ENCODE measurements at places on chromosomes 1 and 21.

GRCh38 chr1:113808450-113809195 lies 3.7 kb downstream of the RSBN1 start:
- peaks cover 24% of the 10 kb centered on the region for H3K36me3 ChIP-seq
- H3K27ac ChIP-seq, result no peak overlapping the region
- no peak for DNase-seq
- no peaks in the 10 kb centered on the region for H3K27me3 ChIP-seq
- peaks cover 31% of the 10 kb centered on the region for H3K4me1 ChIP-seq
- peak overlapping the region; percentile 94 for H3K4me3 ChIP-seq

GRCh38 chr1:22673486-22674409 lies 20.7 kb downstream of the C1QB start:
- no peaks in the 10 kb centered on the region for H3K4me1 ChIP-seq
- peak; percentile 63 for DNase-seq
- no peaks in the 10 kb centered on the region for H3K36me3 ChIP-seq
- H3K27me3 ChIP-seq, result peaks cover 27% of the 10 kb centered on the region

DNA sequence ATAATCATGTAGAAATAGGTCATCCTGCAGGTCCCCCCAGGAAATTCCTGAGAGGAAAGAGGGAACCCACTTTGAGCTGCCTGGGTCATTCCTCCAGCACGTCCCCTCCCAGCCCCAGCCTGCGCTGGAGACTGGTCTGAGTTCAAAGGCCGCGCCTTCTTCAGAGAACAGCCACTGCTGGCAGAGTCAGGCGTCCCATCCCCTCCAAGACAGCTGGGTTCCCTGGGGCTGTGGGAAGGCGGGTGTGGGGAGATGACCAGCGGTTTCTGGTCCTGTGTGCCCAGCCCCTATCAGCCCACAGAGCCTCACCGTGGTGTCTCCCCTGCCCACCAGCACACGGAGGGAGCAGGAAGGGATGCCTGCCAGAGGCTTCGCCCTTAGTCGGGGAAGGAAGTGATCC lies 18.0 kb upstream of the TRAPPC10 start:
- no peak overlapping the region for H3K4me3 ChIP-seq
- no peak for DNase-seq
- no peaks in the 10 kb centered on the region for H3K4me1 ChIP-seq
- no peaks in the 10 kb centered on the region for H3K27me3 ChIP-seq
- peaks cover 4% of the 10 kb centered on the region for H3K36me3 ChIP-seq

- H3K27me3 ChIP-seq, result no peaks in the 10 kb centered on the region
- H3K27ac ChIP-seq, result no peak overlapping the region
- H3K4me1 ChIP-seq, result no peaks in the 10 kb centered on the region
- H3K4me3 ChIP-seq, result no peak overlapping the region
- no peak for DNase-seq
- H3K36me3 ChIP-seq, result peaks cover 97% of the 10 kb centered on the region
Observed at GRCh38 chr21:39209334-39209688, 26.1 kb upstream of the PSMG1 start.

DNA sequence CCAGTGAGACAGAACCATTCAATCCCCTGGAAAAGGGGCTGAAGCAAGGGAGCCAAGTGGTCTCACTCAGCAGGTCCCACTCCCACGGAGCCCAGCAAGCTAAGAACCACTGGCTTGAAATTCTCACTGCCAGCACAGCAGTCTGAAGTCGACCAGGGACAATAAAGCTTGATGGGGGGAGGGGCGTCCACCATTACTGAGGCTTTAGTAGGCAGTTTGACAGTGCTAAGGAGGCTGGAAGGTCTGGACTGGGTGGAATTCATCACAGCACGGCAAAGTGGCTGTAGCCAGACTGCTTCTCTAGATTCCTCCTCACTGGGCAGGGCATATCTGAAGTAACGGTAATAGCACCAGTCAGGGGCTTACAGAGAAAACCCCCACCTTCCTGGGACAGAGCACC lies 105.4 kb upstream of the GORAB start:
- H3K27ac ChIP-seq, result no peak overlapping the region
- H3K36me3 ChIP-seq, result no peaks in the 10 kb centered on the region
- H3K27me3 ChIP-seq, result no peaks in the 10 kb centered on the region
- no peaks in the 10 kb centered on the region for H3K4me1 ChIP-seq
- no peak overlapping the region for H3K4me3 ChIP-seq

DNA sequence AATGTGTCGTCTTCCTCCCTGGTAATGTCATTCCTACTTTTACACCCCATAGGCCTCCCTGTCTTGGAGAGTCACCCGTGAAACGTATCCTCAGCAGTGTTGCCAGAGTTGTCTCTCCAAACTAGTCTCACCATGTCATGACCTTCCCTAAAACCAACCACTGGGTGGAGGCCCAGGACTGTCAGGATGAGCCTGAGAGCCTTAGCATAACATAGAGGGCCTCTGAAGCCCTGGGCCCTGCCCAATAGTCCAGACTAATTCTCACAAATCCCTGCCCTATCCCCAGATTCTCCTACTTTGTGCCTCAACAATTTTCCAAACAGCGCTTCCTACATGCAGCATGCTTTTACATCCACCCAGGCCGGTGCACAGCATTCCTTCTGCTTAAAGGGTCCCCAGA lies 29.3 kb upstream of the HSD3B1 start:
- no peak for DNase-seq
- no peak overlapping the region for H3K4me3 ChIP-seq
- H3K4me1 ChIP-seq, result peaks cover 6% of the 10 kb centered on the region
- H3K27me3 ChIP-seq, result no peaks in the 10 kb centered on the region
- H3K27ac ChIP-seq, result no peak overlapping the region

GRCh38 chr1:94382201-94382600 lies 36.0 kb upstream of the ABCD3 start:
- no peaks in the 10 kb centered on the region for H3K4me1 ChIP-seq
- H3K4me3 ChIP-seq, result no peak overlapping the region
- no peak for DNase-seq
- H3K27me3 ChIP-seq, result peaks cover 5% of the 10 kb centered on the region
- H3K36me3 ChIP-seq, result no peaks in the 10 kb centered on the region
- no peak overlapping the region for H3K27ac ChIP-seq

- H3K27ac ChIP-seq, result peak overlapping the region; percentile 99
- DNase-seq, result peak; percentile 89
- peaks cover 51% of the 10 kb centered on the region for H3K36me3 ChIP-seq
- H3K4me3 ChIP-seq, result peak overlapping the region; percentile 74
- no peaks in the 10 kb centered on the region for H3K27me3 ChIP-seq
Observed at GRCh38 chr1:150563340-150564038, 14.3 kb downstream of the ADAMTSL4 start.

DNA sequence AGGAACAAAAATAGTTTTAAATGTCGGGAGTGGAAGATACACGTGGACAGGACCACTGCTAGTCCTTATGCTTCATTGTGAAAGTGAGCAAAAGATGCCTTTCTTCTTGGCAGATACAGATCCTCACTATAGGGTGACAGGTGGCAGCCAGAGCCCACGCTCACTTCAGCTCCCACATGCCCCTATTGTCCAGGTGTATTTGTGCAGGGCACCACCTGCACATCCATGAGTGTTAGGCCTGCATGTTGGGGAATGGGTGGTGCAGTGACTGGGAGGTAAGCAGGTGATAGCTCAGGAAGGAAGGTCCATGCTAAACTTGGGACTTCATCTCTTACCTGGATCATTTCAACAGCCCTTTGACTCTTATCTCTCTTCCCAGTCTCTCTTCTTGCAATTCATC lies 27.4 kb downstream of the SLC5A9 start:
- H3K4me3 ChIP-seq, result no peak overlapping the region
- no peak for DNase-seq
- no peaks in the 10 kb centered on the region for H3K36me3 ChIP-seq
- H3K27me3 ChIP-seq, result no peaks in the 10 kb centered on the region
- no peaks in the 10 kb centered on the region for H3K4me1 ChIP-seq

DNA sequence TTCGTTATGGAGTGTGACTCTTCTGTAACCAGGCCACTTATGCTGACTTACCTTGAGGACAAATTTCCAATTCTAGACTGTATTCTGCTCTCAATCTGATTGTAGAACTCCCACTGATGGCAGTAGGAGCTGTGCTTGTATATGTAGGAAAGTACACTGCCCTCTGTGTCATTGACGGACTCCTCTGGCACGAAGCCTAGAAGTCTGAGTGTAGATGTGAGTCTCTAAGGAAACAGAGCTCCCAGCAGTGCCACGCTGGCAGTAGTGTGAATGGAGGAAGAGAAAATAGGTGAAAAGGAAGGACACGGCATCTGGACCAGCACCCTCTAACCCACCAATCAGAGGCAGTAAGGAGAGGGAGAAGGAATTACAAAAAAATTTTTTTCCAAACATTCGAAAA lies 130.4 kb upstream of the ADGRL2 start:
- no peaks in the 10 kb centered on the region for H3K27me3 ChIP-seq
- peaks cover 8% of the 10 kb centered on the region for H3K4me1 ChIP-seq
- peak; percentile 92 for DNase-seq
- no peaks in the 10 kb centered on the region for H3K36me3 ChIP-seq
- peak overlapping the region; percentile 82 for H3K27ac ChIP-seq
- no peak overlapping the region for H3K4me3 ChIP-seq

GRCh38 chr21:42303443-42303842 lies 11.8 kb downstream of the TFF3 start:
- H3K4me3 ChIP-seq, result no peak overlapping the region
- H3K36me3 ChIP-seq, result no peaks in the 10 kb centered on the region
- no peaks in the 10 kb centered on the region for H3K4me1 ChIP-seq
- no peak overlapping the region for H3K27ac ChIP-seq
- DNase-seq, result no peak

- no peak overlapping the region for H3K27ac ChIP-seq
- H3K4me3 ChIP-seq, result no peak overlapping the region
Observed at GRCh38 chr1:193260896-193261295, 74.5 kb upstream of the B3GALT2 start.

DNA sequence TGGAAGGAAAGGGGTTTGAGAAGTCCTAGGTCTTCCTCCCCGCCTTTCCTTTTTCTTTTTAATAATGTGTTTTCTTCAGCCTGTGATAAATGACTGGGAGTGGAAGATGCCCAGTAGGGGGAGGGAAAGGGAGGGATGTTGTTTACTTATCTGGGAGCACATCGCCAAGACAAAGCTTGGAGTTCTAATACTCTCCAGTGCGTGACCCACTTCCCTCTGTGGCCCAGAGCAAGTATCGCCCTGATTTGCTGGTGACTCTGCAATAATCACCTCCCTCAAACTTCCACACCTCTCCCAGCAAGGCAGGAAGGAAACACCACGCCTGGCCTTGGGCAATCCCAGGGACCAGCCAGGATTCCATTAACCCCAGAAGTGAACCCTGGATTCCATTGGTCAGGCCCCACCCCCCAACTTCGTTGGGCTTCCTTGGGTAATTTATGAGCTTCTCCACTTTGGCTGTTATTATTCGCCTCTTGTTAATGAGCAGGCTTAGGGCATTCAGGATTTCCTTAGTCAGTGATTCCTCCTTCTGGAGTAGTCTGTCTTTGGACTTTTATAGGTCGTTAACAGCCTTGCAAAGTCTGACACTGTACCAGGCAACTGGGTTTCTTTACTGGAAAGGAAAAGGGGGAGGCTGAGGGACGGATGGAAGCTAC lies 24.3 kb upstream of the GRHL3 start:
- peak overlapping the region; percentile 98 for H3K27ac ChIP-seq
- no peaks in the 10 kb centered on the region for H3K27me3 ChIP-seq
- peaks cover 54% of the 10 kb centered on the region for H3K4me1 ChIP-seq
- H3K36me3 ChIP-seq, result peaks cover 8% of the 10 kb centered on the region

DNA sequence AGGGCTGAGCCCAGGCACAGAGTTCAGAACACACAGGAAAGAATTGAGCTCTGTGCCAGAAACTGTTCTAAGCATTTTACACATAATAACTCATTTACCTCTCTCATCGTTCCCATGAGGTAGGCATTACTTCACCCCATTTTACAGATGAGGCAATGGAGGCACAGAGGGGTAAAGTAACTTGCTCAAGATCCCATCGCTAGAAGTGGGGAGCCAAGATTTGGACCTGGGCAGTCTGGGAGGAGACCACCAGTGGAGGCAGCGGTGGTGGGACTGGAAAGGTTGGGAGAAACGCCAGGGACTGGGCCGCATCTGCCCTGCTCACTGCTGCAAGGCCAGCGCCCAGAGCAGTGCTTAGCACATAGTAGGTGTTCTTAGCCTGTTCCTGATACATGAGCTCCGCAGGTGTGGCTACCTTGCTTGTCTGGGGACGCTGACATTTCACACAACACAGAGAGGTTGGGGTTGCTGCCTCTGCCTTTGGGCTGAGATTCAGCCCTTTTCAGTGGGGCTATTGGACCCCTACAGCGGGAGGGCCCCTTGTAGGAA lies 27.8 kb upstream of the EPS8L3 start:
- H3K27ac ChIP-seq, result no peak overlapping the region
- H3K36me3 ChIP-seq, result no peaks in the 10 kb centered on the region
- H3K4me3 ChIP-seq, result no peak overlapping the region
- DNase-seq, result no peak
- H3K4me1 ChIP-seq, result peaks cover 21% of the 10 kb centered on the region

- H3K27me3 ChIP-seq, result no peaks in the 10 kb centered on the region
- no peak overlapping the region for H3K27ac ChIP-seq
- H3K4me1 ChIP-seq, result no peaks in the 10 kb centered on the region
- no peak for DNase-seq
- H3K36me3 ChIP-seq, result no peaks in the 10 kb centered on the region
Observed at GRCh38 chr1:194117582-194117981, 931.2 kb upstream of the B3GALT2 start.

GRCh38 chr1:143553627-143554026 lies 418.2 kb downstream of the FAM72C start:
- H3K4me3 ChIP-seq, result no peak overlapping the region
- H3K36me3 ChIP-seq, result no peaks in the 10 kb centered on the region
- DNase-seq, result no peak
- no peaks in the 10 kb centered on the region for H3K4me1 ChIP-seq

GRCh38 chr1:173489149-173489600 lies 12.0 kb downstream of the PRDX6 start:
- peaks cover 72% of the 10 kb centered on the region for H3K36me3 ChIP-seq
- no peak for DNase-seq
- no peaks in the 10 kb centered on the region for H3K27me3 ChIP-seq
- H3K27ac ChIP-seq, result no peak overlapping the region
- H3K4me3 ChIP-seq, result no peak overlapping the region
- no peaks in the 10 kb centered on the region for H3K4me1 ChIP-seq

DNA sequence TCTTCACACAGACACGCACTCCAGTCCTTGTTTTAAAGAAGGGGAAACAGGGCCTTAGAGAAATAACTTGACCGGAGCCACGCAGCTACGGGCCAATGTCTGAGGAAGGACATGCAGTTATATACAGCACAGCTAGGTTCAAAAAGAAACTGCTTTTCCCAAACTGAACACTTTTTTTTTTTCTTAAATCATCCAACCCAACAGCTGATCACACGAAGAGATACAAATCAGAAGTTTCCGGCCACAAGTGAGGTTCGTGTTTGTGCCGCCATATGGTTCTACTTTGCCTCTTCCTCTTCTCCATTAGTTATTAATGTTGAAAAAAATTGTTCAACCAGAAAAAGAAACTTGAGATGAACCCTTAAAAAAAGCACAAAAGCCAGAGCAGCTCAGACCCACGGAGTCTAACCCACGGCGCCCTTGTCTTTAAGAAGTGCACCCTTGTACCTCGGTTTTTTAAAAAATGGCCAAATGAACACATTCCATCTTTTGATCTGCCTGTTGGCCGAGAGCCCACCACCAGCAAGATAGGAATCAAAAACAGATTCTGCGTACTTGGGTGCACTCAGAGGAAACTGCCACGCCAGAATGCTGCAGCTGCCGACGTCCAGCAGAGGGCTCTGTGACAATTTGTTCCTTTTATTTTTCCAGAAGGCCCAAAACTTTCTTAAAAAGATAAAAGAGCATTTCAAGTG lies 78.9 kb downstream of the SLC66A1 start:
- H3K36me3 ChIP-seq, result peaks cover 25% of the 10 kb centered on the region
- H3K4me3 ChIP-seq, result no peak overlapping the region
- DNase-seq, result peak; percentile 43
- H3K27me3 ChIP-seq, result no peaks in the 10 kb centered on the region
- H3K27ac ChIP-seq, result no peak overlapping the region
